Effector memory CD8-positive, alpha-beta T cell (primary cell): ENCODE measurements at places on chromosomes 5 and 9.

GRCh38 chr5:102229685-102230084 lies 66.4 kb downstream of the SLCO4C1 start:
- no peak for DNase-seq

GRCh38 chr5:13627673-13628454 lies 316.6 kb downstream of the DNAH5 start:
- no peak for DNase-seq

DNA sequence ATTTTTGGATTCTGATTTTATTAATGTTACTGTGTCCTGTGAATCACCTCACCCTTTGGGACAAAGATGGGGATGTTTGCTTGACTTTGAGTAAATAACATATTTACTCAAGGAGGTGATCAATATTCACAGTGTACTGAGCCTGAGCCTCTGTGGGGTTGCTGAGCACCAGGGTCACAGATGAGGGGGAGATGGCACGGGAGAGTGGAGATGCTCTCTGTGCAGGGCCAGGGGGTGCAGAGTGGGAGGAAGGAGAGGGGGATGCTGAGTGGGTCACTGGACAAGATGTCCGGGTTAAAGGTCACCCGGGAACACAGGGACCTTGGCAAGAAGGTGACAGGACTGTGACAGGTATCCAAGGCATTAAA lies 4.0 kb downstream of the SQSTM1 start:
- DNase-seq = no peak

GRCh38 chr5:54637654-54638053 lies 120.1 kb downstream of the SNX18 start:
- DNase-seq = no peak

- DNase-seq = no peak
Measured at GRCh38 chr5:13653709-13654108, 290.8 kb downstream of the DNAH5 start.

DNA sequence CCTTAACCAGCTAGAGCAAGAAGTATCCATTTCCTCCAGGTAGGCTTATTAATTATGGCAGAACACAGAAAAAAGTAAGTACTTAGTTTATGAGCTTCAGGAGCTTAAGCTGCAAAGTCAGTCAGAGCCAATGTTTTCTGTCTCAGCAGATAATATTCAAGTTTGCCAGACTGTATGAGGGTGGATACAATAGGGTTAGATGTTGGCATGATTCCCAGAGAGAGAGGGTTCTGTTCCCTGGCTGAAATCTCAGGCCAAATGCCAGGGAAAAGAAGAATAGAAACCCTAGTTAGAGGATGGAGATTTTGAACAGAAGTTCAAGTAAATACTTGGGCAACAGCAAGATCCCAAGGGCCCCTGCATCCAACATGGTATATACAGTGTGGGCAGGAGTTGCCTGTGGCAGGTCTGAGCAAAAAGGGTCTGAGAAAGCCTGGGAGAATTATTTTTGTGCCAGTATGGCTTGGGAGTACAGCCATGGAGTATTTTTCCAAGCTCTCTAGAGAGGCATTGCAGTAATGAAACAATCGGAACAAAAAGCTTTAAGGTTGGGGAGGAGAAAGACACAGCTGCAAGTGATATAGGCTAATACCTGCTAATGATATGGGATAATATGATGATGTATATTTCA lies 31.0 kb upstream of the ISOC1 start:
- no peak for DNase-seq

DNA sequence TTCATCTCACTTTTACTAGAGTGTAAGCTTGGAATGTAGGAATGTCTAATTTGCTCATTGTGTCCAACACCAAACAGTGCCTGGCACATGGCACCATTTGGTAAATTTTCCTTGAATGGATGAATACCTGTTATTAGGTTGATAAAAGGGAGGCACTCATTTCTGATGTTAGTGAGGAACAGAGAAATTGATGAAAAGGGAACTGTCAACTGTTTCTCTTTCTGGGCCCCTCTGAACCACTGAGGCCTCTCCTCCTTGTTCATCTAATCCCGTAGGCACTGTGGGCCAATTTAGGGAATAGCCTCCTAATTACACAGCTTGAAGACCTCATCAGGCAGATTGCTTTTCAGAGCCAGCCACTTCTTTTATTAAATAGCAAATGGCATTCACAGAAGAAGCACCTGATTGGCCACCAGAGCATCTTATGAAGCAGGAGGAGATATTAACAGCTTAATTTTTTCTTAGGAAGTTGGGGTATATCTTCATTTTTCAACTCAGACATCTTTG lies 22.6 kb downstream of the MRRF start:
- no peak for DNase-seq

- DNase-seq = no peak
Measured at GRCh38 chr5:125140855-125141254, 394.4 kb upstream of the ZNF608 start.

DNA sequence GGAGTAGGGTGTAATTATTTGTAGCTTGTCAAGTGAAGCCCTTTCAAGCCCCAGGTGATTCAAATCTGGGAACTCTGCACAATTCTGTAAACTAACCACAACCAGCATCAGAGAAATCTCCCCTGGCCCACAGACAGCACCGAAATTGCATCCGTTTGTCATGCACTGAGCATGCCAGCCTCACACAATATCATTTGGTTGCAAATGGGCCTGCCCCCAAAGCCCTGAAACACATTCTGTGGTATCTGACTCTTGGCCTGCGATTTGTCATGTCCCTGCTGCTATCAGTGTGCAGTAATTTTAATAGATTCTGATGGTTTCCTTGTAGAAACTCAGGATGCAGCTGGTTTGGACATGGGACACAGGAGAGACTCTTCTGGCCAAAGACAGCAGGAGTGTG lies 35.3 kb downstream of the SNX24 start:
- no peak for DNase-seq

DNA sequence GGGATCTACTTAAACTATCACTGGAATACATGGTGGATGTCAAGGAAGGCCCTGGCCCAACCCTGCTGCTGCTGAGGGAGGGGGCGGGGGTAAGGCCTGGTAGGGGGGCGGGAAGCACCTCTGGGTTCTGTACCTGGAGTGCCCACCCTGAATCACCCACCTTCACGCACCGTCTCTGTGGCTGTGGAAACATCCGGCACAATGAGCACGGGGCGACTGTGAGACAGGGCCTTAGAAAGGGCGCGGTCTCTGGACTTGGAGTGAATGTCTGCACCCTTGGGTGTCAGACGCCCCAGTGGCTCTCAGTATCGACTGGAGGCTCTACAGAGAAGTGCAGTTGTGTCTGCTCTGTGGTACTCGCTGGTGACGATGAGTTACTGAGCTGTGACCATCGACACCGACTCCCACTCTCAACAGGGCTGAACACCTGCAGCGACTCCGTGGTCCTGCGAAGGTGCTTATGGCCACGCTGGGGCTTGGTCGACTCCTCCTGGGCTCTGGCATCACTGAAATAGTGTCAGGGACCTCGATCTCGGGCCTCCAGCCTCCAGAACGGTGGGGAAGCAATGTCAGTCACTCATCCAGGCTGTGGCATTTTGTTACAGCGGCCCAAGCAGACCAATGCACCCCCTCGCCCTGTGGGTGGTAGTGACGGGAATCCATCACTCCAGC lies 25.5 kb upstream of the SLC6A19 start:
- no peak for DNase-seq

GRCh38 chr5:7897014-7897600 lies 28.2 kb downstream of the MTRR start:
- no peak for DNase-seq

- no peak for DNase-seq
Measured at GRCh38 chr5:136686192-136686872, 321.0 kb upstream of the TRPC7 start.

GRCh38 chr5:78472469-78473106 lies 112.2 kb downstream of the SCAMP1 start:
- DNase-seq = no peak

DNA sequence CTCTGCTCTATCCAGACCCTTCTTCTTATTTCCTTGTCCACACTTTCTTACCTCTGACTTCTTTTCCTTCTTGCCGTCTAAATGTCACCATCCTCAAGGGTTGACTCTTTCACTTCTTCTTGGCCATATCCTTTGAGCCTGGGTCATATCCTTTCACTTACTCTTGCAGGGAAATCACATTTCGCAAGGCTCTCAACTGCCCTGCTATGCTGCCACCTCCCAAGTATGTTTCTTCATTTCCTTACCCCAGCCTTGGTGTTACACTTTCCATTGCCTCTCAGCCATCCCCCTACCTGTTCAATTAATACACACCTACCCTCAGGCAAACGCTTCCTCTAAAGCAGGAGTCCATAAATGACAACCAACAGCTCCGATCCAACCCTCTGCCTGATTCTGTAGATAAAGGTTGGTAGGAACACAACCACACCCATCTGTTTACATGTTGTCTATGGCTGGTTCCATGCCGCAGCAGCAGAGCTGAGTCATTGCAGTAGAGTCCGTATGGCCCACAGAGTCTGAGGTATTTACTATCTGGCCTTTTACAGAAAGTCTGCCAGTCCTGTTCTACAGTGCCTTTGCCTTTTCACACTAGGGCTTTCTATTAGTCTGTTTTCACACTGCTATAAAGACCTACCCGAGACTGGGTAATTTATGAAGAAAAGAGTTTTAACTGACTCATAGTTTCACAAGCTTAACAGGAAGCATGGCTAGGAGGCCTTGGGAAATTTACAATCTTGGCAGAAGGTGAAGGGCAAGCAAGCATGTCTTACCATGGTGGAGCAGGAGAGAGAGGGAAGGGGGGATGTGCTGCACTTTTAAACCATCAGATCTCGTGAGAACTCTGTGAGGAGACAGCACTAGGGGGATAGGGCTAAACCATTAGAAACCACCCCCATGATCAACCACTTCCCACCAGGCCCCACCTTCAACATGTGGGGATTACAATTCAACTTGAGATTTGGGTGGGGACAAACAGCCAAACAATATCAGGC lies 97.9 kb downstream of the SV2C start:
- no peak for DNase-seq

- DNase-seq = no peak
Measured at GRCh38 chr5:86768699-86769202, 151.0 kb downstream of the COX7C start.

GRCh38 chr5:91072881-91073280 lies 310.2 kb downstream of the ARRDC3 start:
- no peak for DNase-seq

DNA sequence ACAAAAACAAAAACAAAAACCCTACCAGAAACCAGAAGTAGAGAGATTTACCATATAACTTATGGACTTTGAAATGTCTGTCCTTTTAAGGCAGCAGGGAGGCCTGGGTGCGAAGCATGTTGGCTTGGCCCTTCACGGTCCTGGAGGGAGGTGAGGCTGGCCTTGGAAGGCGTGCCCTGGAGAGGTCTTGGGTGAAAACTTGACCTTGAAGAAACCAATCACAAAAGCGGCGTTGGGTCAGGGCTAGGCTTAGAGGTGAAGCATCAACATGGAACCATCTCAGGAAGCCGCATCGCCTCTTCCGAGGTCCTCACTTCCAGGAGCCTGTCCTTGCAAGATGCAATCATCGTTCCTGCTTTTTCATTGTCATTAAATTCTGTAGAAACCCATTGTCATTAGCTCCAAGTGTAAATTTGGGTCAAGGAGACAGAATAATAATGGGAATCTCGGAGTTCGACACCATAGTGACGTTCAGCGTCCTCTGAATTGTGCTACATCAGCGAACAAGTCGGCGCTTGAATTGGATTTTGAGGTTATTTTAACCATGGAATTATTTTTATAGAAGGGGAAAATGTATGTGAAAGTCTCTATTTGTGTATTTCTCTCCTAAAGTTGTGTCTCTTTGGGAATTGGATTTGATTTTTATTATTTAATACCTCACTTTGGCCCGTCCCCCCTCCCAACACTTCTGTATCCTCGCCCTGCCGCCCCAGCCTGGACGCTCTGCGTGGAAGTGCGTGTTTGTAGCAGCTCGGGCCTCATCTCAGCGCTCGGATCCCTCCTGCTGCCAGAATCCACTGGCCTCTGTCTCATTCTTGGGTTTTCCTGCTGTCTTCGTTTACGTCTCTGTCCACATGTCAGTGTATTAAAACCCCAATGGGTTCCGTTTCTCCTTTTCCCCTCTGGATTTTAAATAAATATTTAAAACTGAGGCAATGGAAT lies 11.1 kb upstream of the ORM1 start:
- no peak for DNase-seq

GRCh38 chr5:144971108-144971850 lies 800.6 kb downstream of the KCTD16 start:
- no peak for DNase-seq

GRCh38 chr5:25119650-25120049 lies 474.9 kb upstream of the CDH10 start:
- DNase-seq = no peak

- DNase-seq = no peak
Measured at GRCh38 chr9:136047076-136047774, 47.9 kb downstream of the NACC2 start.

DNA sequence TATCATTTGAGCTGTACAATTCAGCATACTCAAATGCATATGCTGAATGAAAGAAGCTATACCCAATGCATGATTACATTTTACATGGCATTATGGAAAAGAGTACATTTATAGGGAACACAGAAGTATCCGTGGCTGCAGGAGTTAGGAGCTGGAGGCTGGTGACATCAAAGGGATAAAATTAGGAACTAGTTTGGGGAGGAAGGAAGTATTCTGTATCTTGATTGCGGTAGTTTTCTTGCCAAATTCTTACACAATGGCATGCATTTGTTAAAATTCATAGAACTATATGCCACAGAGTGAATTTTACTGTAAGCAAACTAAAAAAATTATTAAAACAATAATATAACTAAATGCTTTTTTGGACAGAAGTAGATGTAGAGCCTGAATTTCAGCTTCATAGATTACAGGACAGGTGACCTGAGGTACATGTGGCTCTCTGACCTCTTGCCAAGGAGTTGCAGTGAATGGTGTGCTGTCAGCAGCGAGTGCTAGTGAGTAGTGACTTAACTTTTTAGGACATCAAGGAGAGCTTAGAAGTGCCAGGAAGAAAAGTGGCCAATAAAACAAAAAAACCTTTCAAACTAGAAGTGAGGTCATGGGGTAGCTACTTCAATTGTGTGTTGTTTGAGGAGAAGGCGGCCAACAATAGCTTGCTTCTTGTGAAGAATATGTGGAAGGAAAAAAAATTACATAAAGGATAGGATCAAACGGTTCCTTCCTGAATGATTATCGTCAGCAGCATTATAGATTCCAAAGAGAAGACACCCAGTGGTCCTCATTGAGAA lies 514.9 kb upstream of the CLINT1 start:
- no peak for DNase-seq

- no peak for DNase-seq
Measured at GRCh38 chr9:12185856-12186255, 507.3 kb upstream of the TYRP1 start.

- DNase-seq = no peak
Measured at GRCh38 chr5:127959152-127959764, 124.3 kb upstream of the SLC12A2 start.

DNA sequence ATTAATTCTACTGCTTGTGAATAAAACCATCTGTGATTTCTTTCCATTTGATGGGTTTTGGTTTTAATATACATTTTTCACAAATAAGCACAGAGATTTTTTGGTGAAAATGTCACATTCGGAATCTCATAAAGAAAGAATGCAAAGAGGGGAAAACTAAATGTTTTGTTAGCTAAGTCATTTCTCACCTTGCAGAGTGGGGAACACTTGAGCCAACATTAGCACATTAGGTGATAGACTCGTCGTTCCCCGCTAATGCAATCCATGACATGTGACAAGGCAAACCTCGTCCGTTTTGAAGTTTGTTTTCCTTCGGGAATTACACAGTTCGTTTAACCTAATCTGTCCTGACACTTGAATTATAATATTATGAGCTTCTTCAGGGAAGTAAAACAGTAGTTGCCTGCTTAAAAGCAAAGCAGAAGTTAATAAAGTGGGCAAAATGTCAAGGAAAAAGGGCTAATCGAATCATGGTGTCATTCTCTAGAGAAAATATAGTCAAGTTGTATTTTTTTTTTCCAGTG lies 95.8 kb upstream of the LMX1B start:
- no peak for DNase-seq
